ENCODE measurements at places on chromosomes 7 and 10.
A peak's percentile ranks its signal among the peaks of the same experiment; 100 is the strongest.

DNA sequence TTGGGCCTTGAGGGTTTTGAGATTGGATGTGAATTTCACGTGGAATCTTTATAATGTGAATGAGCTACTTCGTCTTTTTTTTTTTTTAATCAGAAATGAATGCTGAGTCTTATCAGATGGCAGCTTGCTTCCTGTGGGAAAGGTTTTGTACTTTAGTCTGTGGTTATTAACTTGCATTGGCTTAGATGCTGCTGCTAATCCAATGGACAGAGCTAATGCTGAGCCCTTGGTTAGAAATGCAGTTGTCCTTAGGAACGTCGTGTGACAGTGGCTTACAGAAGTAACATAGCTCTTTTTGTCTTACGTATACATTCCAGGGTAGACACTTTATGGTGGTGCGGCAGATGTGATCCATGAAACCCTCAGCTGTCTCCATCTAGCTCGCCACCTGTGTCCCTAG lies 32.8 kb downstream of the ADCY1 start:
- DNase-seq = no peak

DNA sequence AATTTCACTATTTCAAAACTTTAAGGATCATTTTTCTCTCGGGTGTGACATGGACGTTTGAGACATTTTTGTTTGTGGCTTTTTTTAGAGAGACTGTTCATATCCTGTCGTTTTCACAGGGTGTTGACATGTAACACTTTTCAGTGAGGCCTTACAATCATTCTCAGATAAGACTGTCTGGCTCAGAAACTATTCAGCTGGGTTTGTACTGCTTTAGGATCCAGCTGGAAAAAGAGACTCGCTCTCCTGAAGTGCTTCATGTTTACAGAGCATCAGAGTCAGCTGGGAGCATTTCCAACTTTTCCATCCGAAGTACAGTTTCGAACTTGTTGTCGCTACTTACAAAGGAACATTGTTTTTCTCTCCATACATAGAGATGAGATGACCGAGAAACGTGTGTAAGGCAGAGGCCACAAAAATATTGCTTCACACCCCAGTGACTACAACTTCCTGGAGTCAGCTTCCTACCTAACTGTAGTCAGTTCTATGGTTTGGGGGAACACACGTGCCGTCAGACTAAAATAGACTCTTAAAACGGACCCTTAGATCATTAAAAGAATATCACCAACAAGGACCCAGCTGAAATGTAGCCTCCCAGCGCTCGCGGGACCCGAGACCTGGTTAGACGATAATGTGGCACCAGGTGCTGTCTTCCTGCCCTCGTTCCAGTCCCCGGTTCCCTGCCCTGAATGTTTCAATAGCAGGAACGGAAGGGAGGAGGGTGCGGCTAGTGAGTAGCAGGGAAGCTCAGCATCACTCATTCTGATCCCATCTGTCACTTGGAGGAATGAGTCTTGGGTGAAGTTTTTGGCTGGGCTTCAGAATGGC lies 78.0 kb downstream of the MKI67 start:
- DNase-seq = no peak

GRCh38 chr7:131110297-131111080 lies 217.2 kb upstream of the MKLN1 start:
- no peak for DNase-seq

GRCh38 chr10:23100331-23101030 lies 5.1 kb downstream of the MSRB2 start:
- DNase-seq = no peak

- DNase-seq = peak; percentile 35
Measured at GRCh38 chr7:123275036-123275753, 75.4 kb upstream of the SLC13A1 start.

- no peak for DNase-seq
Measured at GRCh38 chr7:51644216-51644615, 327.6 kb upstream of the COBL start.

DNA sequence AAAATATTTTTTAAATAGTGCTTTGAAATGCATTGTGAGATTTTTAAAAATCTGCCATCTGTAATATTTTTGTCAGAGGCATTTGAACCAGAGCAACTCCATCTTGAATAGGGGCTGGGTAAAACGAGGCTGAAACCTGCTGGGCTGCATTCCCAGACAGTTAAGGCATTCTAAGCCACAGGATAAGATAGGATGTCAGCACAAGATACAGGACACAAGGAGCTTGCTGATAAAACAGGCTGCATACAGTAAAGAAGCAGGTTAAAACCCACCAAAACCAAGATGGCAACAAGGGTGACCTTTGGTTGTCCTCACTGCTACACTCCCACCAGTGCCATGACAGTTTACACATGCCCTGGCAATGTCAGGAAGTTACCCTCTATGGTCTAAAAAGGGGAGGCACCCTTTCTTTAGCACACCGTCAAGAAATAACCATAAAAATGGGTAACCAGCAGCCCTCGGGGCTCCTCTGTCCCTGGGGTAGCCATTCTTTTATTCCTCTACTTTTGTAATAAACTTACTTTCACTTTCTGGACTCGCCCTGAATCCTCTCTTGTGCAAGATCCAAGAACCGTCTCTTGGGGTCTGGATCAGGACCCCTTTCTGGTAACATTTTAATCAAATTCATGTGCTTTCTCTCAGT lies 273.7 kb downstream of the SEMA3D start:
- no peak for DNase-seq

DNA sequence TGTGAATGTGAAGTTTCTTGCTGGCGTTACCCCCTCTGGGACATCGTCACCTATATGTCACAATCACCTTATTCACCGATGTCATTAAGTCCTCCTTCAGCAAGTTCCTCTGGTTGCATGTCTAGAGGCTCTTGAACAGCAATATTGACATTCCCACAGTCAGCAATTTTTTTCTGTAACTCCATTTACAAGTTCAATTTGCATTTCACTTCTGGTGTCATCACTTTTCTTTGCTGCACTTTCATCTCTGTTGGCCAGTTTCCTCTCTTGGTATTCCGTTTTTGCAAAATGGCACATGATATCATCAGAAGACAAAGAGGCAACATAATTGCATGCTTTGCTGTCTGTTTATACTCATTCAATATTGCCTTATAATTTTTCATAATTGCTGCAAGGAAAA lies 69.8 kb downstream of the SRI start:
- DNase-seq = no peak

- DNase-seq = no peak
Measured at GRCh38 chr7:17070231-17070708, 188.5 kb upstream of the AGR3 start.
